Activated T-helper 9 cell treated with anti-CD3 and anti-CD28 coated beads, Interleukin-2, amount 50 U/mL, for 16 hours (primary cell): ENCODE measurements at places on chromosomes 16 and 17.
A peak's percentile ranks its signal among the peaks of the same experiment; 100 is the strongest.

DNA sequence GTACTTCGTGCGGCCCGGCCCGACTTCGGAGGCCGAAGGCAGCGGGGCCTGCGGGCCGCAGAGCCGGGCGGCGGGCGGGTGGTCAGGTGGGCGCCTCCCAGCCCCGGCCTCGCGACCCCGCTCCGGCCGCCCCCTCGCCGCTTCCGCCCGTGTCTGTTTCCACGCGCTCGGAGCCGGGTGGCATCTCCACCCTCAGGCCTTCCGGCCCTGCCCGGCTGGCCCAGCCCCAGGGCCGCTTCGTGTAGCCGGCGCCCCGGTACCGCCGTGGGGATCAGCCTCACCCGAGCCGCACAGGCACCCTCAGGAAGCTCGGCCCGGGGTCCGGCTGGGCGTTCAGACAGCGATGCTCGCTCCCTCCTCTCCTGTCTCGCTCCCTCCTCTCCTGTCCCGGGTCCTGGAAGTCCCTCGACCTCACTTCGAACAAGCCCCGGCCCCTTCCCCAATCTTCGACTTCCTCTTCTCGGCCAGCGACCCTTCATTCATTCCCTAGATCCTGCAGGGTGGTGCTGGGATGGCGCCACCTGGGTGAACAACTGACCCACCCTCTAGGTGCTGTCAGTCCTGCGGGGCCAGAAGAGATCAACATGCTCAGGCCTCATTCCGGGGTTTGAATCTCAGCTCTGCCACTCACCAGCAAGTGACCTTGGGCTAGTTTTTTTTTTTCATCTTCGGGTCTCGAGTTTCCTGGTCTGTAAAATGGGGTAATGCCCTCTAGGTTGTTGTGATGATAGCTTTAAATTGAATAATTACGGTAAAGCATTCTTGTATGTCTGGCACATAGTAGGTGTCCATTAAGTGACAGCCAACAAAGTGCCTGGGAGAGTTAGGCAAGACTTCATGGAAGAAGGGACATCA, 610 bp downstream of the VPS4A start:
- DNase-seq = peak; percentile 24

DNA sequence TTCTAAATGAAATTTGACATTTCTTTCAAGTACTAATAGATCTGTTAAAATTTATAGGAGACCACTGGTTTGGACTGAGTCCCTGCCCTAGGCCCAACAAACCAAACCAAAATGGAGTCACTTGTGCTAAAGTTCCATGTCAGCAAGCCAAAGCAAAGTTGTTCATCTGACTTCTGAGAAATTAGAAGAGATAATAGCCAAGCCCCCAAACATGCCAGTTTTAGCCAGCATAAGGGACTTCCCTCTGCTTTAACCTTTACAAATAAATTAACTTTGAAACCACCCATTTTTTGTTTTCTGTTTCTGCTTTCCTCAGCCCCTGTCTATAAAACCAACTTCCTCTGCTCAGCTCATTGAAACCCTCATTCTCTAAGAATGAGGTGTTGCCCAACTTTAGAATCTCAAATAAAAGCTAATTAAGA, 18.9 kb downstream of the CDR2 start:
- no peak for DNase-seq

- no peak for DNase-seq
These were observed 37.4 kb downstream of the SHISA6 start for GRCh38 chr17:11278186-11278991.

GRCh38 chr17:71184716-71185115, 936.1 kb upstream of the SOX9 start:
- DNase-seq = no peak

DNA sequence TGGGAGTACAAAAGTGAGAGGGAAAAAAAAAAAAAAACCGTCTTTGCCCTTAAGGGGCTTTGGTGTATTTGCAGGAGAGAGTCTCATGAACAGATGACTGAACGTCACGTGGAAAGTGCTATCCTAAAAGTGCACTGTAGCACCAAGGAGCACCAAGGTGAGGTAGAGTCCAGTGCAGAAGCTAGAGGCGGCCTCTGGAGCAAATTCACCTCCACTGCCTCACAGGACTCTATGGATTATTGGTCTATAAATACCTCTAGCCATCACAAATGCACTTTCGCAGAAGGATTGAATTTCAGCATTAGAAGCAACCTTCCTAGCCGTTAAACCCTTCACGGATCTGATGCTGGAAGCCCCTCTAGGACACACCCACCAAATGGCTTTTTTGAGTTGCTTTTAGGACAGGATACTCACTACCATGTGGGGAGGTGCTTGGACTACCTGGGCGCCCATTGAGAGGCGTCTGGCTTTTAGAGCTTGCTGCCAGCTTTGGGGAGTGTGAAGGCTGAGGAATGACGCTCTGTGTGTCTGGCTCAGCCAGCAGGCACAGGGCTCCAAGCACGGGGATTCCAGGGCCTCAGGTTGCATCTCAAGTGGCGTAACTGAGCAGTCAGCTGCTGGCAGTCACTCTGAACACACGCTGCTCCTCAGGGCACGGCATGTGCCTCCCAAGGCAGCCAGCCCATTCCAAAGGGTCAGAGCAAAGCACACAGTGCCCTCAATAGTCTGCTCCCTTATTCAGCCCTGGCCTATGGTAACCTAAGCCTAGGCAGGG, 52.7 kb downstream of the CDRT4 start:
- DNase-seq = no peak

- no peak for DNase-seq
These were observed 41.3 kb downstream of the GPRC5B start for GRCh38 chr16:19843371-19843770.

DNA sequence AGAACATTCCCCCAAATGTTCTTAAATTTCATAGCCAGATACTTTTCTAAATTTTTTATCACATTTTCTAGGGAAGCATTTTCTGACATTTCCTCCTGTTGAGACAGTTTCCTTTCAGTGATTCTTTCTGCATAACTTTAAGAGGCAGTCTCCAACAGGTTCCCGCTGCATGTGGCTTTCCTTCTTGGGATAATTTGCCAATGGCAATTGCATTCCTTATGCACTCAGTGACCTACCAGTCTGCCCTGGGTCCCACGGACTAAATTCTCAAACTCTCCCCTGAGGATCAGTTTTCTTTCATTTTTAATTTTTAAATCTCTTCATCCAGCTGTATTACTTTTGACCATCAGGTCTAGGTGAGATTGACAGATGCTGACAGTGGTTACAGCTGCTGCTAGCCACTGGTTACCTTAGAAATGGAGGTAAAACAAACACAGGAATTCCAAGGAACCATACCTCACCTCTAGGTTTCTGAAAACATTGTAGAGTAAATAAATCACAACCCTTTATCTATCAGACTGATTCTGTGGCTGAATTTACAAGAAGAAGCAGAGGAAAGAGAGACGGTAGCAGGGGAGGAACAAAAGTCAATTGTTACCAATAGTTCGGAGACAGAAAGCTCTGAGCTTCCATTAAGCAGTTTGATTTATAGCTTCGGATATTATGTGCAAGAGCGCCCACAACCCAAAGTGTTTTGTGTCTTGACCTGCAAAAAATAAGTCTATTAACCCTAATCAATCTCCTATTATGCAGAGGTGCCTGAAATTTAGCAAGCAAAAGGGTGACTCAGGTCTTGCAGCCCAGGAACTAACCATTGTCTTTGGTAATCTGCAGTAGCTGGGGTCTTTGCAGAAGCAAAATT, 216.0 kb downstream of the PMP22 start:
- DNase-seq = no peak

DNA sequence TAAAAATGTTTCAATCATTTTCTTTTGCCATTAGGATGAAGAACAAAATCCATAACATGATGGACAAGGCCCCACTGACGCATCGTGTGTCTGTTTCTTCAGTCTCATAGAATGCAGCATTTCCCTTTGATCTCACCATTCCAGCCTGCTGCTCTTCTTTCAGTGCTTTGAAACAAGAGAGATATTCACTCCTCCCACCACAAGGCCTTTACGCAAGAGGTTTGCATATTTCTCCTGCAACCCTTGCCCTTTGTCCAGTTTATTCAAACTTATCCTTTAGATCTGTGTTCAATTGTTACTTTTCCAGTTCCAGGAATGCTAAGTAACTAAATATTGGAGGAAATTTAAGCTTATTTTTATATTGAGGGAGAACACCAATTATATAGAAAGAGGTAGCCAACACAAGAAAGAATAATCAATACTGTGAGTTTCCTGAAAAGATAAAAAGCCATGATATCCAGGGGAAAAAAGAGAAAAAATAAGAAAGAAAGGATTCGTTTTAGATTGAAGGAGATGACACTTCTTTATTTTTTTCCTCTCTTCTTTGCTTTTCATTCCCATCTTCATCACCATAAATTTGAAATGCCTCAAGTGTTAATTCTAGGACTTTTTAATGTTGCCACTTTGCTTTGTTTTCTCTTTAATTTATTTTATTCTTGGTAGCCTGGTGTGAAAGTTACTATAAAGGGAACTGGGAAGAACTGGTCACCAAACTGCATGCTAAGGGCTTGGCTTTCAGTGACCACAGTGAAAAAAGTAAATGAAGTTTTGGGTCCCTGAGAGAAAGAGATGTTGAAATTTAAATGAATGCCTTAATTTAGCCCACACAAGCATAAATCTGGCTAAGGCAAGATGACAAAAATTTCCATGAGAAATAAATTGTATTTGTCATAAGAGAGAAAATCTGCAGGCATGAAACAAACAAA, 102.1 kb downstream of the KIF2B start:
- no peak for DNase-seq

DNA sequence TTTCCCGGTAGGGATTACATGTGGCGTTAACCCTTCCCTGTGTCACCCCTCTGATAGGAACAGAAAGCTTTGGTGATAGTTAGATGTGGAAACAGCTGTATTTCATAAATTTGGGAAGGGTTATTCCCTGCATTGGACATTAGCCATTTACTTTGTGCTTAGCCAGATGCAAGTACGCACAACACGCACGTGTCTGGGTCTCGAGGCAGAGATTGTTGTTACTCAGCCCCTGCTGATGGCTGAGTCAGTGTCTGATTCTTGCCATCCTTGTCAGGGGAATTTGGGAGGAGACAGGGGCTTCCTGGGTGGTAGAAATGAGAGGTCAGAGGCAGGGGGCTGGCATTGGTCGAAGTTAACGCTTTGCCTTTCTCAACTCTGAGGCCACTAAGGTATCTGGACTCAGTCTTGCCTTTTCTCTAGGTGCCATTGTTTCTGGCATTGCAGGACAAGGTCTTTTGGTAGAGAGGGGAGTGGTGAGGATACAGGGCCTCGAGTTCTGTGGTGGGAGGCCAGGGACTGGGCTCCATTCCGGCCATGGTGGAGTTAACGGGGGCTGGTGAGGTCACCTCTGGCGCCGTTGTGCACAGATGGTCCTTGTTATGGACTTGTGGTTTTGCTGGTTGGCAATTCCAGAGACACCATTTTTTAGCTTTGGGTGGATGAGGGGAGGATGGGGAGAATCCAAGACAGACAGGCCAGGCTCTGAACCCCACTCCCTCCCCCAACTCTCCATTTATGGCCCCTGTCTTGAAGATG, 8.2 kb downstream of the MMP2 start:
- DNase-seq = no peak

- DNase-seq = no peak
These were observed 55.2 kb downstream of the SPAG9 start for GRCh38 chr17:51065466-51065865.

DNA sequence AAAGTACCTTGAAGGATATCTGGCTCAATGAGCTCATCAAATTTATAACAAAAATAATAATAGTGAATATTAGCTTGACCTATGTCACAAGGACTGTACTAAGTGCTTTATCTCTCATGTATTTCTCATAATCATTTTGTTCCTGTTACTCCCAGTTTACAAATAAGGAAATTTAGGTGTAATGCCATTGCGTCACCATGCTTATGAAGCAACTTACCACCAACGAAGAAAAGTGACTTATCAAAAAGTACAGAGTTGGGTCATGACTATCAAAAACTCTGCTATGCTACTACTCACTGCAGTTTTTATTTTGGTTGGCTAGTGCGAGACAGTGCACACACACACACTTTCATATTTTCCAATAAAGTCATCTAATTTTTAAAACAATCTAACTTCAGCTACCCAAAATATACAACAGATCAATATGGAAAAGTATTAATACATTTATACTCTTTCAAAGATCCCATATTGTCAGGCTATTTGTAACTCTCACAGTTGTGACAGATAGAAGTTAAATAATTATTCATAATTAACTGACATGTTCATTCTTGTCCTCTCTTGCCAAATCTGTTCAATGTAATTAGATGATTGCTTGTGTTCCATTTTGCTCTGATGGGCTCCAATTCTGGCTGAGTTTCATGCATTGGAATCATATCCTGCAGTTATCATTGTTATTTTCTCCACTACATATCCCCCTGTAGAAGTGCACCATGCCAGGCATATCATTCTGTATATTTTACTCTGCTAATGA, 119.4 kb downstream of the KCNJ2 start:
- no peak for DNase-seq

DNA sequence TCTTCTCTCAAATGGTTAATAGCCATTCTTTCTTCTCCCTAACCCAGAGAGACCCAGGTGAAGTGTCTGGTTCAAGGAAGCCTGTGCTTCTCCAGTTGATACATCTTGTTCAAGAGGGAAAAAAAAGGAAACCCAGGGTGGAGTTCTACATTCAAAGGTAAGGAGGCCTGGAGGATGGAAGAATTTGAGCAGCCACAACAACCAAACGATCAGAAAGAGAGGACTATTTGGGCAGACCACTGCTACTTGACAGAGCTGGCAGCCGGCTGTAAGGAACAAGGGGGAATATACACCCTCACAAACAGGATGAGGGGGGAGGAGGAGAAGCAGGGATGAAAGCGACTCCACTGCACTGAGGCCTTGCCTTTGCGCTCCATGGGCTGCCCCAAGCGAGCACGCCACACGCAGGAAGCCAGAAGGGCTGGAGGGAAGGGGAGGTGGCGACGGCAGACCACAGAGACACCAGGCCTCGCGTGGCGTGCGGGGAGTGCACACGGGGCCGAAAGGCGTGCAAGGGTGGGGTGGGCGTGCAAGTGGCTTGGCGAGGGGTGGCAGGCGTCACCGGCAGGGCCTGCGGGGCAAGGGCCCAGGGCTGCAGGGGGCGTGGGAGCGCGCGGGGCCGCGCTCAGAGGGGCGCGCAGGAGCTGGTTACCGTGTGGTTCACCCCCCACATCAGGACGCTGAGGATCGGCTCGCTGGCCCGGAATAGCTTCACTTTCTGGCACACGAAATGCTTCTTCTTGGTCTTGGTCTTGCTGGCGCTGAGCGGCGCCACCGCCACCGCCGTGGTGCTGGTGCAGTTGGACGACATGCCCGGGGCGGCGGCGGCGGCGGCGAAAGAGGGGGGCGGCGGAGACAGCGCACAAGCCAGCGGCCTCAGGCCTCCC, 499 bp downstream of the PIP4K2B start:
- peak; percentile 27 for DNase-seq

GRCh38 chr16:17334096-17334495, 136.7 kb downstream of the XYLT1 start:
- DNase-seq = no peak
